Muscle of leg (tissue), 16 donors: ENCODE measurements at places on chromosomes 4 and X.

- H3K4me3 ChIP-seq = no peak overlapping the region
- H3K36me3 ChIP-seq = no peaks in the 10 kb centered on the region
- no peak overlapping the region for H3K27ac ChIP-seq
- peak; percentile 32 for DNase-seq
These were observed 175.5 kb downstream of the NLGN4X start for GRCh38 chrX:6053141-6053540.

GRCh38 chrX:123860983-123861382 is 1.1 kb downstream of the XIAP start:
- H3K27ac ChIP-seq = peak overlapping the region; percentile 97
- no peaks in the 10 kb centered on the region for H3K36me3 ChIP-seq
- H3K27me3 ChIP-seq = no peaks in the 10 kb centered on the region
- peak overlapping the region; percentile 80 for H3K4me3 ChIP-seq

- H3K4me3 ChIP-seq = no peak overlapping the region
- no peak overlapping the region for H3K27ac ChIP-seq
- peak; percentile 9 for DNase-seq
- no peaks in the 10 kb centered on the region for H3K27me3 ChIP-seq
These were observed 169.4 kb downstream of the MAD2L1 start for GRCh38 chr4:119897260-119897659.

DNA sequence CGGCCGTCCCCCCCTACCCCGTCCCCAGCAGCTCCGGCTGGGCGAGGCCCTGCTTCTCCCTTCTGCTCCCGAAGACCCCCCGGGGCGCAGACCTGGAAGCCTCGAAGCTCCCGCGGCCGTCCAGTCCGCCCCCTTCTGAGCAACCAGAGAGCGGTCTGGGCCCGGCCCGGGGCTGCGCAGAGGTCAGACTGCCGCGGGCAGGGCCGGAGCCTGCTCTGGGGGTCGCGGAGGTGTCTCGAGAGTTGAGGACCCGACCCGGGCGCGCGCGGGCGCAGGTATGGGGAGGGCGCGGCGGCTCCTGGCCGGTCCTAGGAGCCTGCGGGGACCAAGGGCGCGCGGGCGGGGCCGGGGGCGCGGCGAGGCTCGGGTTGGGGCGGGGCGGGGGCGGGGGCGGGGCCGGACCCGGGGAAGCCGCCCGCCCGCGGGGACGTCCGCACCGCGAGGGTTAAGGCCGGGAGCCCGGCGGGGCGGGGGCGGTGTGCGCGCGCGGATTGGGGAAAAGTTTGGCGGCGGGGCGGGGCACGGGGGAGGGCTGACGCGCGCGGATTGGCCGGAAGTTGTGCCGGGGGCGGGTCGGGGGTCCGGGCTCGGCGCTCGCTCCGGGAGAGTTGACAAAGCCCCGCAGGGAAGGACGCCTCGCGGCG is at the start of gene FGFRL1:
Gene FGFRL1 (plus strand): TSS at position 605 of the 644 bp plus-strand sequence. CDS start 860 bp downstream, outside the sequence.
- peaks cover 32% of the 10 kb centered on the region for H3K27me3 ChIP-seq
- peaks cover 19% of the 10 kb centered on the region for H3K36me3 ChIP-seq
- DNase-seq = peak; percentile 96
- peak within 1 kb of the TSS; percentile 52 for H3K4me3 ChIP-seq
- H3K27ac ChIP-seq = peak within 1 kb of the TSS; percentile 75
- H3K4me1 ChIP-seq = peaks cover 60% of the 10 kb centered on the region

DNA sequence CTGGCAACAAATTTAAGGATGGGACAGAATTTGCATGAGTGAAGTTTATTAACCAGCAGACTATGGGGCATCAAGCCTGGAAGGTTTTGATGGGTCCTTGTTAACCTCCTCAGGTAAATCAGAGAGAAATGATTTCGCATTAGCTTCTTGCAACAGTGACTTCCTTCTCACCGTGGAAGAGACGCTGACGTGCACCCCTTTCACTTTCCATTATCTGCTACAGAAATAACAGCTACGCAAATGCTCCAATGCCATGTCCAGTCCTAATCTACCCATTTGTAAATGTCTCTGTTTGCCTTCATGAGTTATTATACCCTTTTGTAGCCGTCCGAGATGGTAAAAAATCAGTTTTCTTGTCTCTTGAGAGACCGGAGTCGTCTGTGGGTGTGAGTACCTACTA is 100.3 kb downstream of the SLC34A2 start:
- no peaks in the 10 kb centered on the region for H3K27me3 ChIP-seq
- peaks cover 4% of the 10 kb centered on the region for H3K36me3 ChIP-seq
- H3K4me3 ChIP-seq = no peak overlapping the region
- no peak overlapping the region for H3K27ac ChIP-seq

DNA sequence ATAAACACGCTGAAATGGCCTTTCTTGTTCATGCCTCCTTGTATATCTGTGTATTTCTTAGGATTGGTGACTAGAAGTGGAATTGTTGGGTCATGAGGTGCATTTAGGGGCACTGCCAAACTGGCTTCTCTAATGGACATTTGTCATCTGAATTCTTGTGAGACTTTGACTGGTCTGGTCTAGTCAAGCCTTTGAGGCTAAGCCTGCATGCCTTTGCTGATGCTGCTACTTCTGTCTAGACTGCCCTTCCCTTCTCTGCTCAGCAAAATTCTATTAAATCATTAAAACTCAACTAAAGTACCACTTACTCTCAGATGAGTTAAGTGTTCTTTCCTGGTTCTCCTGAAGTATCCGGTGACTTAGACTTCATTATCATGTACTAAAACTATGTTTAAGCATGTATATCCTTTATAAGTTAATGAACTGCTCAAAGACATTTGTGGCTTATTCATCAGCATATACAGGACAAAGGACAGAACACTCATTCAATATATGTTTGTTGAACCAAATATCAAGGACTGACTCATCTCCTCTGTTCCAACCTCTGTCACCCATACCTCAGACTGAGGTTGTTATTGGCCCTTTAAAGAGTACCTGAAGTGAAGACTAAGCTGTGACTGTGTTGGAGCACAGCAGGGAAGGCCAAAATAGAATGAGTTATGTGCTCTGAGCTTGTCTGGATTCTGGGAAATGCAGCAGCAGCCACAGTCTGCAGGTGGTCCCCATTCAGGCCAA is 9.0 kb downstream of the TCEAL1 start:
- no peak overlapping the region for H3K27ac ChIP-seq
- no peaks in the 10 kb centered on the region for H3K36me3 ChIP-seq
- no peaks in the 10 kb centered on the region for H3K4me1 ChIP-seq
- peaks cover 18% of the 10 kb centered on the region for H3K27me3 ChIP-seq
